ENCODE measurements at places on chromosomes 1 and 21. TPM values are rescaled to one million over a fixed set of nuclear protein-coding genes. Genes with fewer than 3 reads are reported as not detected.

DNA sequence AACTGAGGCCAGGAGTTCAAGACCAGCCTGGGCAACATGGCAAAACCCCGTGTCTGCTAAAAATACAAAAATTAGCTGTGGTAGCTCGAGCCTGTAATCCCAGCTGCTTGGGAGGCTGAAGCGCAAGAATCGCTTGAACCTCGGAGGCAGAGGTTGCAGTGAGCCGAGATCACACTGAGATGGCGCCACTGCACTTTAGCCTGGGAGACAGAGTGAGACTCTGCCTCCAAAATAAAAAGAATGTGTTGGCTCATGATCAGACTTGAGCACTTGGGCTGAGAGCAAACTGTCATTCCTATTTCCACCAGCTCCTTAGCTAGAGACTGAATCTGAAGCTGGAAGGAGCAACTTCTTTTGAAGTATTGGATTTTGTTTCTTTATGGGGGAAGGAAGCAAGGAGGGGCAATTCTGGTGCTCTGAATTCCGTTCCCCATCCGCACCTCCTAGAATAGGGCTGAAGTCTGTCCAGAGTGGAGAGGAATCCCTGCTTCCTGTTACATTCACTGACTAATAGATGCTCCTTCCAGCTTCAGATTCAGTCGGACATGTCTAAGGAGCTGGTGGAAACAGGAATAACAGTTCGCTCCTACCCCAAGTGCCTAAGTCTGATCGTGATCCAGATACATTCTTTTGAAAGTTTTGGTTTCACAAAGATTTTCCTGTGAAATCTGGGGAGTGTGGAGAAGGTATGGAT lies 3.8 kb downstream of the ZNF672 start:
- H3K4me1 ChIP-seq, result peaks cover 5% of the 10 kb centered on the region
- DNase-seq, result peak; percentile 71
- peaks cover 5% of the 10 kb centered on the region for H3K27me3 ChIP-seq
- no peak overlapping the region for H3K4me3 ChIP-seq

GRCh38 chr1:94285031-94285654 lies 47.8 kb upstream of the ARHGAP29 start:
- H3K4me1 ChIP-seq, result no peaks in the 10 kb centered on the region
- no peak for DNase-seq
- H3K4me3 ChIP-seq, result no peak overlapping the region
- H3K36me3 ChIP-seq, result no peaks in the 10 kb centered on the region
- H3K27ac ChIP-seq, result no peak overlapping the region
- H3K27me3 ChIP-seq, result no peaks in the 10 kb centered on the region

- H3K4me1 ChIP-seq, result no peaks in the 10 kb centered on the region
- no peak overlapping the region for H3K27ac ChIP-seq
- H3K27me3 ChIP-seq, result peaks cover 14% of the 10 kb centered on the region
- no peak for DNase-seq
- H3K4me3 ChIP-seq, result no peak overlapping the region
These were observed 2.6 kb upstream of the SH3GLB1 start for GRCh38 chr1:86701731-86702130.

MEX3A gene
- 114 TPM for total RNA-seq

DNA sequence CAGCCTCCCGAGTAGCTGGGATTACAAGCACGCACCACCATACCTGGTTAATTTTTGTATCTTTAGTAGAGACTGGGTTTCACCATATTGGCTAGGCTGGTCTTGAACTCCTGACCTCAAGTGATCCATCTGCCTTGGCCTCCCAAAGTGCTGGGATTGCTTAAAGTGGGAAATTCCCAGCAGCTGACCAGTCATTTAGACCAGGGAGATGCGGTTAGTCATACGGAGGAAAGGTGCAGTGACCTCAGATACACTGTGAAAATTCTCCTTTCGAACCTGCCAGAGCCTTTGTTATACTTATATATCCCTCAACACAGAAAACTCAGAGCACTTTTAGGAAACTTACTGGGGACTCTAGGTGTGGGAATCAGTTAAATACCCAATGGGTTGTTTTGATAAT lies 39.6 kb downstream of the MAP10 start:
- H3K27me3 ChIP-seq, result peaks cover 3% of the 10 kb centered on the region
- H3K4me3 ChIP-seq, result no peak overlapping the region
- DNase-seq, result no peak

DNA sequence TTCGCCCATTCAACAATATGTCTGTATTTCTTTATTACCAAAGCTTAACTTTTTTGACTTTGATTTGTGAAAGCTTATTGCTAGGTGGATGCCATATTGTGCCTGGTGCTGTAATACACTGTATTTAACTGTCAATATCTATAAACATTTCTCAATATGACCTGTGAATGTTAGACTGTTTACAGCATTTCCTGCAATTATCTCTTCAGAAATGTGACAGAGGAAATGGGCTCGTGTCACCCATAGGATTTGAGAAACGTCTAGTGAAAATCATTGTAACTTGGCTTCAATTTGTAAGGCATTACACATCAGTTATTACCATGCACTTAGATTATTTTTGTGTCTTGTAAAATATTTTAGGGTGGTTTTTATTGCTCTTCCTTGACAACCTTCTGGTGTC lies 237.8 kb upstream of the ADGRL2 start:
- H3K27me3 ChIP-seq, result no peaks in the 10 kb centered on the region
- no peaks in the 10 kb centered on the region for H3K4me1 ChIP-seq
- H3K27ac ChIP-seq, result no peak overlapping the region
- no peak overlapping the region for H3K4me3 ChIP-seq
- no peak for DNase-seq
- H3K36me3 ChIP-seq, result no peaks in the 10 kb centered on the region

- H3K4me1 ChIP-seq, result peaks cover 35% of the 10 kb centered on the region
- no peak for DNase-seq
- H3K4me3 ChIP-seq, result no peak overlapping the region
- no peaks in the 10 kb centered on the region for H3K36me3 ChIP-seq
- H3K27me3 ChIP-seq, result peaks cover 11% of the 10 kb centered on the region
- H3K27ac ChIP-seq, result no peak overlapping the region
These were observed 30.1 kb downstream of the ABCG1 start for GRCh38 chr21:42248783-42249597.

DNA sequence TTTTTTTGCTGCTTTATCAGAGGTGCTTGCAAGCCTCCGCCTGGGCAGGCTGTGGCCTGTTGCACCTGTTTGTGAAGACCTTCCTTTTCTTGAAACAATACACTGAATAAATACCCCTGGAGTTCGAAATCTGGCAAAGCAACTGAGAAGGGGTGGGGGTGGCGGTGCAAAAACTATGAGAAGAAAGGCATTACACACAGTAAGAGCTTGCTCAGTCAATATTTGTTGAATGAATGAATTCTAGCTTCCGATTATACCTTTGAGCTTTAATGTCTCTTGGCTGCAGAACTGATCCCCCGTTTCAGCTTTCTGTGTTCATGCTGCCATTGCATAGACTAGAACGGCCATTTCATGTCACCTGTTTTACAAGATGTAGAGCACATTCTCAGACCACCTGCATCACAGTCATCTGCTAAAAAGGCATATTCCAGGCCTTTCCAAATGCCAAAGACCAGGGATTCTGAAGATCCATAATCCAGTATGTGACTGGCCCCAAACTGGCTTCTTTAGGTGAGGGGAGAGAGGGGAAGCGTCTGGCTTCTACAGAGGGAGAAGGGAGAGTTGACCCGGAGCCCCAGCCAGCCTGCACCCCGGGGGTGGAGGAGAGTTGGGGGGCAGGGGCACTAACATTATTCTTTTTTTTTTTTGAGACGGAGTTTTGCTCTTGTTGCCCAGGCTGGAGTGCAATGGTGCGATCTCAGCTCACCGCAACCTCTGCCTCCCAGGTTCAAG lies 111.5 kb downstream of the ETS2 start:
- no peaks in the 10 kb centered on the region for H3K27me3 ChIP-seq
- no peaks in the 10 kb centered on the region for H3K36me3 ChIP-seq
- no peak for DNase-seq
- no peaks in the 10 kb centered on the region for H3K4me1 ChIP-seq

MANEAL gene
- 112 TPM for total RNA-seq

All from glutamatergic neuron (in vitro differentiated cells).